Omental fat pad (tissue), 4 donors: ENCODE measurements at places on chromosomes 4 and X. TPM values are rescaled to one million over a fixed set of nuclear protein-coding genes. Genes with fewer than 3 reads are reported as not detected.

DNA sequence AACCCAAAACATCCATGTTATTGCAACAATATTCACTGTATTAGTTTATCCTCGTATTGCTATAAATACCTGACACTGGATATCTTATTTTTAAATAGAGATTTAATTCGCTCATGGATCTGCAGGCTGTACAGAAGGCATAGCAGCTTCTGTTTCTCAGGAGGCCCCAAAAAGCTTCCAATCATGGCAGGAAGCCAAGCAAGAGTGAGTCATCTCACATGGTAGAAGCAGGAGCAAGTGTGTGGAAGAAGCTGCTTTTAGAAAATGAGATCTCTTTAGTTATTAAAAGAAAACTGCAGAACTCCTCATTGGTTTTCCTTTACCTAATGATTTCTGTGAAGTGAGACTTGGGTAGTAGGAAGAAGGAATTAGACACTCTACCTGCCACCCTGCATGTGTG lies 16.4 kb downstream of the ZNF732 start:
- DNase-seq = no peak

DNA sequence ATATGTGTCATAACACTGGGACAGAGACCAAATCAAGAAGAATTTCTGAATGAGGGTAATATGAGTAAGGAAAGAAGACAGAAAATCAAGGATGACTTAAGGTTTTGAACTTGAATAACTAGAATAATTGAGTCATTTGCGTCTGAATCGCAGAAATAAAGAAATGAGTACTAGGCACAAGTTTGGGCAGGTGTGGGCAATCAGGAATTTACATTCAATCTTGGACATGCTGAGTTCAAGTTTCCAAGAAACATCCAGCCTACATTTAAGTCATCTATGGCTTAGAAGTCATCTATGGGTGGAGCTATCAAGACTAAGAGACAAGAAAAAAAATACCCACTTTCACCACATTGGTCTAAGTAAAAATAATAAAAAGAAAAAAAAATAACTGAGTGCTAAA lies 30.4 kb upstream of the WDR44 start:
- no peak for DNase-seq

- no peak for DNase-seq
These were observed 169.2 kb downstream of the PARM1 start for GRCh38 chr4:75101906-75102786.

MUC7 gene
- not detected for total RNA-seq

LAMP2 gene
- total RNA-seq = 111 TPM
